ENCODE measurements at places on chromosomes 2 and 18.

DNA sequence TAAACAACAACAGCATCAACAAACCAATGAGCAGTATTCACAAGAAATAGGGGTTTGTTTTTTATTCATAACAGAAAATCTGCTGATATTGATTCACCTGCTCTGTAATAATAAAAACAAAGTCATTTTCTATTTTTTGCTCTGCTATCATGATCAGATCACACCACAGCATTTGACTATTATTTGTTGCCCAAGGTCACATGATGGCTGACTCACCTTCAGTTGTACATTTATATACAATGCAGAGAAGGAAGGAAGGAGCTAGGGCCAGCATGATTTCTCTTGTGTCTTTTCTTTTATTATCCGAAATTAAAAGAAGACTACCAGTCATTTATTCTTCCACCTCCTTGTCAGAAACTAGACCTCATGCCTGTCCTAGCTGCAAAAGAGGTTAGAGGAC lies 1427.7 kb upstream of the CELF4 start:
- DNase-seq: no peak

- no peak for DNase-seq
Observed at GRCh38 chr2:16470936-16471490, 194.6 kb downstream of the CYRIA start.

GRCh38 chr2:28544922-28545589 lies 49.2 kb downstream of the PLB1 start:
- DNase-seq: peak; percentile 26

DNA sequence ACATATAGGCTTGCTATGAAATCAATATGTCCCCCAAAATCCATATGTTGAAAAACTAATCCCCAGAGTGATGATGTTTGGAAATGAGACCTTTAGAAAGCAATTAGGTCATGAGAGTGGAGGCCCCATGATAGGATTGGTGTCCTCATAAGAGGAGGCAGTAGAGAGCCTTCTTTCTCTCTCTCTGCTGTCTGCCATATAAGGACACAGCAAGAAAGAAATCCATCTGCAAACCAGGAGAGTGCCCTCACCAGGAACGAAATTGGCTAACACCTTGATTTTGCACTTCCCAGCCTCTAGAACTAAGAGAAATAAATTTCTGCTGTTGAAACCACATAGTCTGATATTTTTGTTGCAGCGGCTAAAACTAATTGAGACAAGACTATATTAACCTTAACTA lies 89.5 kb downstream of the NBAS start:
- no peak for DNase-seq

- no peak for DNase-seq
Observed at GRCh38 chr2:18398833-18399232, 161.6 kb downstream of the RDH14 start.

GRCh38 chr2:66470199-66470598 lies 35.3 kb downstream of the MEIS1 start:
- no peak for DNase-seq

All from effector memory CD8-positive, alpha-beta T cell (primary cell).